ENCODE measurements at places on chromosomes 11 and 22.

DNA sequence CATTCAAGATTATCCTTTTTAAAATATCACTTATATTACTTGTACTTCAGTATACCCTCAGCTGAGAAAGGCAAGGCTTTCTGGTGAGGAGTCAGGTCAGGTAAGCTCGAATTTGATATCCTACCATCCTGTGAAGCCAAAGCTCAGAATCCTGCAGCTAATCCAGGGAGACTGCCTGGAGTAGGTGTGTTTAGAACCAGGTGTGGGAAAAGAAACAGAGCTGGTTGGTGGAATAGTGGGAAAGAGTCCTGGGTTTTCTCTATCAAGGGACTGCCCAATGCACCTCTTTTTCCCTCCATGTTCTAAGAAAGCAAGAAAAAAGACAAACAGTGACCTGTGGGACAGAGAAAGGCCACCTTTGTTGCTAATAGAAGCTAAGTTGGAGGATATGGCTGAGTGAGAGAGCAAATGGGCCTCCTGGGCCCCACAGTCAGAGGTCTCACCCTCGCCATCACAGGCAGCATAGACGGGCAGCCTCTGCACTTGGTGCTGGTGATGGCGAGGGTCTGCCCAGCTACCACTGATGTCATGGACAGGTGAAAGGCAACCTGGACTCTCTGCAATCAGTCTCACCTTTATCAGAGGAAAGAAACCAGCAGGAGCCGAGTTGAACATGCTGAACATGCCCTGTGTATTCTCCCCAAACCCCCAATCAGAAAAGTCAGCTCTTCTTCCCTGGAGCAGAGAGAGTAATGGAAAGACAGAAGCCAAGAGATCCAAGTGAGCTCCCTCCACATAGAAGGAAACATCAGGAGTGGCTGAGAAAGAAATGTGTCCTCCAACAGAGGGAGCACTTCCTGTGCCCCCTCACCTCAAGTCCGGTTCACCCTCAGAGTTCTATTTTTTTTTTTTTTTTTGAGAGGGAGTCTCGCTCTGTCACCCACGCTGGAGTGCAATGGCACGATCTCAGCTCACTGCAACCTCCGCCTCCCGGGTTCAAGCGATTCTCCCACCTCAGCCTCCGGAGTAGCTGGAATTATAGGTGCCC is 491.3 kb downstream of the BUD13 start:
- DNase-seq = no peak

- DNase-seq = no peak
Observed at GRCh38 chr11:489610-490185, 17.3 kb downstream of the RNH1 start.

DNA sequence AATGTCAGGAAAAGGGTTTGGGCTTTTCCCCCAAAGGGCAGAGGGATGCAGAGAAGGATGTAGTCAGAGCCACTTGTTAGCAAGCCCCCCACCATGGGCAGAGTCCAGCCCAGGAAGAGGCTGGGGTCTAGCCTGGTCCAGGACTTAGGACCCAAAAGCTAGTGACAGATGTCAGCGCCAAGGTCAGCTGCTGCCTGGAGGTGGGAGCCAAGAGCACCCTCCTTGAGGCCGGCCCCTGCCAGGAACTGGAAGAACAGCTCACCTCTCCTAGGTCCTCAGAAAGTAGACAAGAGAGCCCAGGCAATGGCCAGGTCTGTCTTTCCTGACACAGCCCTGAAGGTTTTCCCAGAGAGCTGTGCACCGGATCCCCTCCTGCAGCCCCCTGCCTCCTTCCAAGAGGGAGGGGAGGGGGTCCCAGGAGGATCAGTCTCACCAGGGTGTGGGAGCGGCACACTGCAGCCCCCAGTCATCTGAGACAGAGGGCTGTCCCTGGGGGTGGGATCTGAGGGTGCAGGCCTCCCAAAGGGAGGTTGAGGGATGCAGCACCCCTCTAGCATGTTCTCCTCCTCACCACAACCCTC is 14.6 kb upstream of the ARHGEF17 start:
- no peak for DNase-seq

GRCh38 chr11:76035020-76035419 is 171.3 kb downstream of the WNT11 start:
- DNase-seq = no peak

DNA sequence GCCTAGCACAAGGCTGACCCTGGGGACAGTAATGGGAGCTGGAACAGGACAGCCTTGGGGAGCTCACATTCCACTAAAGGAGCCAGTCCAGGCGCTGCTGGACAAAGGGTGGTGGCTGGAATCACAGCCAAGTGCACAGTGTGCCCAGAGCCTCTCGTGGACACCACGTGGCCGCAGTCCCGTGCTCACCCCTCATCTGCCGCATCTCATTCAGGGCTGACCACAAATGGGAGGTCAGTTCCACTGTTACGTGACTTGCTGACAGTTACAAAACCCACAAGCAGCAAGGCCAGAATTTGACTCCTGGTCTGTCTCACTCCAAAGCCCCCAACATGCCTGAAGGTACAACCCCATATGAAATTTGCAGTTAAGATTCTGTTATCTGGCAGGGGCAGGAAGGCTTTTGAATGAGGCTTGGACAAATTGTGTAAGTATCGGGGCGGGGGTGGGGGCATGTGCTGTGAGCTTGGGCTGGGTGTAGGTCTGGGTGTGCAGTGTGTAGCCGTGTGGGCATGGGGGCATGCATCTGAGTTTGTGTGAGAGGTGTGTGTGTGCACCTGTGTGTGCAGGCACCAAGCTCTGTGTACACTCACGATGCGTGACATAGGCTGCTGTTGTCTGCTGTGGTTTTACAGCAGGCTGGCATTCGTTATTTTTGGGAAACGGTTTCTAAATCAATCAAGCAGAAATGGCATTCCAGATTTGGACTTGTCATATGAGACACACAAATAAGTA is 301.7 kb downstream of the BRD1 start:
- DNase-seq = no peak

- no peak for DNase-seq
Observed at GRCh38 chr11:76768909-76769560, 14.1 kb upstream of the TSKU start.

DNA sequence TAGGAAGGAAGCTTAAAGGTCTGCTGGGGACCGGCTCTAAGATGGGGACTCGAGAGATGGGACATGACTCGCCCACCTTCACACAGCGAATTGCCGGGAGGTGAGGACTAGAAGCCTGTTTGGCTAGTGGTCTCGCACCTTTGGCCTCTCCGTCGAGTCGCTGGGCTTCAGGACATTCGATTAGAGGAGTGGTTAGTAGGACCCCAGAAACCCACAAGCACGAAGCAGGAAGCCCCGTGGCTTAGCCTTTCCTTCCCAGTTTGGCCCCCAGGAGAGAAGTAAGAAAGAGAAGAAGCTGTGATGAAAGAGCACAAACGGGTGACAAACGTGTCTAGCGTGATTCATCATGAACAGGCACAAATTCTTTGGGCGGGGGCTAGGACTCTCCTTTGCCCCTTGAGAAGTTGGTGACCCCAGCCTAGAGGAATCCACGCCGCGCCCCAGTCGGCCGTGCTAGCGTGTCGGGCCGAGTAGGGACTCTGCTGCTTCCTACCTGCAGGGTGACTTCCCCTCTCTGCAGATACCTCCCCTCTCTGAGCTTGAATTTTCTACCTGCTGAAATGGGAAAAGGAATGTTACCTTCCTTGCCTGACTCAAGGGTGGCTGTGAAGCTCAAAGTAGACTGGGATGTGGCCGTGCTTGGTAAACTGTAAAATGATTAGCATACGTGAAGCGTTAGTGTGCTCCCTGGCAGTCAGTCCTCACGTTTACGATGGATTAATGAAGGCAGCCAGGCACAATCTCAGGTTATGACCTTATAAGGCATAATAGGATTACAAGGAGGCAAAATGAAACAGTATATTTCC is 1.1 kb upstream of the ADM start:
- peak; percentile 44 for DNase-seq

DNA sequence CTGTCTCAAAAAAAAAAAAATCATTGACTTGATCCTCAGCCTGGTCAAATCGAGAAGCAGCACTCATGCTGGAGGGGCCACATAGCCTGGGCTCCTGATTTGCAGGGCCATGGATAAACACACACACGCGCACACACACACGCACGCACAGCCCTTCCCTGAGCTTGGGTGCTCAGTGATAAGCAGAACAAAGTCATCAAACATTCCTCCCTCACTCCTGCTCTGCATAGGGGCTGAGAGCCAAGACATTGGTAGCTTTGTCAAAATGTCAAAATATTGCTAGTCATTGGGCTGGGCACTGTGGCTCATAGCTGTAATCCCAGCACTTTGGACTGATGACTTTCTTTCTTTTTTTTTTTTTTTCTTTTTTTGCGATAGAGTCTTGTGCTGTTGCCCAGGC is 34.0 kb upstream of the A4GALT start:
- no peak for DNase-seq

DNA sequence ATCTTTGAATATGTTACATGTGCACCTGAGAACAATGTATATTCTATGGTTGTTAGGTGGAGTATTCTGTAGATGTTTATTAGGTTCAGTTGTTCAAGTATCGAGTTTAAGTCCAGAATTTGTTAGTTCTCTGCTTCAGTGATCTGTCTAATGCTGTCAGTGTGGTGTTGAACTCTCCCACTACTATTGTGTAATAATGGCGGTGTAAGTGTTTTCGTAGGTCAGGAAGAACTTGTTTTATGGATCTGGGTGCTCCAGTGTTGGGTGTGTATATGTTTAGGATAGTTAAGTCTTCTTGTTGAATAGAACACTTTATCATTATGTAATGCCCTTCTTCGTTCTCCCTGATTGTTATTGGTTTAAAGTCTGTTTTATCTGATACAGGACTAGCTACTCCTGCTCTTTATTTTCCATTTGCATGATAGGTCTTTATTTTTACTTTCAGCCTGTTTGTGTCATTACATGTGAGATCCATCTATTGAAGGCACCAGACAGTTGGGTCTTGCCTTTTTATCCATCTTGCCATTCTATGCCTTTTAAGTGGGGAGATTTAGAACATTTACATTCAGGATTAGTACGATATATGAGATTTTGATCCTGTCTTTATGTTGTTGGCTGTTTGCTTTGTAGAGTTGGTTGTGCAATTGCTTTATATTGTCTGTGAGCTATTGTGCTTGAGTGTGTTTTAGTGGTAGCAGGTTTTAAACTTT is 121.6 kb downstream of the DDX10 start:
- DNase-seq = no peak

DNA sequence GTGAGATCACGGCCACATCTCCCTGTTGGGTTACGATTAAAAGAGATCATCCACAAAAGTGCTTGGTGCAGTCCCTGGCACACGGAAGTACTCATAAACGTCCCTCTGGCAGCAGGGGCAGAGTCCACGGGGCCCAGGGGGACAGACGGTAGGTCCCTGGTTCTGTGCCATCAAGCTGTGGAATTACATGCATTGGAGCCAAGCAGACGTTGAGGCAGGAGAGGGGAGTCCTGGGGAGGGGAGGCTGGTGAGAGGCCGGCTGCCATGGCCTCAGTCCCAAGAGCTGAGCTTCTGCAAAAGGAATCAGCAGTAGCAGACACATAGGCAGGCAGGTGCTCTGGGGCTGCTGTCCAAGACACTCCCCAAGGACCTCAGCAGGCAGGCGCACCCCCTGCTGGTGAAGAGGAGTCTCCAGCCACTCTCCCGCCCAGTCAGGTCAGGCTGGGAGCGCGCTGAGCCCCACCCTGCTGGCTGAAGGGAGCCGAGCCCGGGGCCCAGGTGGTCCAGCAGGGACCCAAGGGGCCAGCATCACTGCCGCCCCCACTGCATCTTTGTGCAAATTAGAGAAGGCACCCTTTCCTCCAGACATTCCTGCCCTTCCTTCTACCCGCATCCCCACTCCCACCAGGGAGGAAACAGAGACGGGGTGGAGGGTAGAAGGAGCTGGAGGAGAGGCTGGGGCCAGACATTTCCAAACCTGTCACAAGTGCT is 7.6 kb upstream of the KCTD17 start:
- peak; percentile 92 for DNase-seq

- DNase-seq = no peak
Observed at GRCh38 chr11:125319649-125320048, 155.1 kb downstream of the PKNOX2 start.

GRCh38 chr22:25762147-25762546 is 20.2 kb downstream of the MYO18B start:
- DNase-seq = peak; percentile 64

- DNase-seq = no peak
Observed at GRCh38 chr22:50004918-50005317, 7.6 kb downstream of the IL17REL start.

DNA sequence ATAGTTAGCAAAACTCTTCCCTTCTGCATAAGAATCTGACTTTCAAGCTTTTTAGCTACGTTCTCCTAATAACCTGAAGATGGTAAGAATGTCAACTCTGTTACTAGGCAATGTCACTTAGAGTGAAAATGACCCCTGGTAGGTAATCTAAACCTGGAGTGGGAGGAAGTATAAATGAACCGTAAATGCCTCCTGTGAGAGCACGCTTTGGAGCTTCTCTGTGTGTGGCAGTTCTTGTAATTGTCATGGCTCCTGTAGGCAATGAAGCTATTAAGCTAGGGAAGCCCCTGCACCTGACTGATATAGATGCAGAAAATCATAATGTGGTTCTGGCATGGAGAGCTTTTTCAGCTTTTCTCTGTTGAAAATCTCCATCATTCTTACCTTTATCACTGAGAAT is 29.4 kb downstream of the CALCA start:
- no peak for DNase-seq

DNA sequence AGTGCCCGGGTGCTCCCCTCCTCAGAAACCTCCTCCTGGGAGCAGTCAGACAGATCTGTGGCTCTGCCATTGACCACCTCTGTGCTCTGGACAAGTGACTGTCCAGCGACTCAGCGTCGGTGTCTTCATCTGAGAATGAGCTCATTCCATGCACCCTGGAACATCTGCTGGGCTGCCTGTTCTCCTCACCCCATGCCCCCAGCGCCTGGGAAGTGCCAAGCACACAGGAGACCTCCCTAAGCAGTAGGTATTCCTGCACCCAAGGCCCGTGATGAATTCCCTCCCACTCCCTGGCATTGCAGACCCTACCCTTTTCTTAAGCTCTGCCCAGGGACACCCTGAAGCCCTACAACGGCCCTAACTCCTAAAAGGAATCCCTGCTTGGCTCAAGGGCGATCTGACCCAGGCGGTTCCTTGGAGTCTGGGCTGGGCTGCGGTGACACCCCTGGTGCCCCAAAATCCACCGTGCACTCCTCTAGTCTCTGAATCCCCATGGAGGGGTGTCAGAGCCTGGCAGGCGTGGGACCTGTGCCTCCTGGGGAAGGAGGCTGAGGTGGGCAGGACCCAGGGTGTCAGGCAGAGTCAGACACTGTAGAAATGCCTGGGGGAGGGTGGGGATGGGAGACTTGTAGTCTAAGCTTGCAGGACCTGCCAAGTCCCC is 92.0 kb downstream of the CEP164 start:
- DNase-seq = no peak

- no peak for DNase-seq
Observed at GRCh38 chr11:65427691-65428577, 5.3 kb downstream of the NEAT1 start.

DNA sequence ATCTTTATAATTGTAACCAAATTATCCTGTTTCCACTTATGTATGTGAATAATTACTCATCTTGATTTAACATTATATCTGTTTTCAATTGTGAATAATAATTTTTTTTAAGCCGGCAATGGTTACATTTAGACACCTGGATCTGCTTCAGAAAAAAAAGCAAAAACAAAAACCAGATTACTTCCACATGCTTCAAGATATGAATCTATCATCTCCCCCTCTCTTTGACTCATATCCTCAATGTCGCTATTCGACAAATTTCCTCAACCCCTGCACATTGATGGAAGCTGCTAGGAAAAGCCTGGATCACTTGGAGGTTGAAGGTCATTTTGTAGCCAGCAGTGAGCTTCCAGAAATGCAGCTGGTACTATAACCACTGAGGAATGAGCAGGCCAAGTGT is 42.7 kb downstream of the SLC1A2 start:
- DNase-seq = no peak

- DNase-seq = no peak
Observed at GRCh38 chr22:23939017-23939357, 22.0 kb downstream of the GSTT2B start.

- DNase-seq = peak; percentile 37
Observed at GRCh38 chr22:32355760-32356159, 1.9 kb upstream of the RFPL3 start.

Data from HuH-7 (cell line).